Lower lobe of right lung (tissue), 2 donors: ENCODE measurements at places on chromosomes 4 and X. TPM values are rescaled to one million over a fixed set of nuclear protein-coding genes. Genes with fewer than 3 reads are reported as not detected.

BEX5 gene
- 4.4 TPM for total RNA-seq

DNA sequence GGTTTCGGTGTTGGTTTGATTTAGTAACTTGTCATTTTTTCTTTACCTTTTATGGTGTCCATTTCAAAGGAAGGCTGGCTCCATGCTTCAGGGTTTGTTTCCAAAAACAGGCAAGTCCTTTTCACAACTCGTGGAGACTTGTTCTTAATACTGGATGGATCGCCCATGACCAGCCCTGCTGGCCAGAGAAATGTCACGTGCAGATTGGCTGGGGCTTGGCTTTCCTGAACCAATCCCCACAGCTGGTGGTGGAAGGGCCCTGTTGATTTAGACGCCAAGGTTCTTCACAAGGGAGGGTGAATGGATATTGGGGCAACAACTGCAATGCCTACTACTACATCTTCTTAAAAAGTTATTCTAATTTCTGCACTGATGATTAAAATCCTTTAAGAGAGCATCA is 92.6 kb downstream of the SHROOM3 start:
- DNase-seq, result no peak
- H3K27me3 ChIP-seq, result no peaks in the 10 kb centered on the region
- no peak overlapping the region for H3K4me3 ChIP-seq
- H3K4me1 ChIP-seq, result peaks cover 7% of the 10 kb centered on the region

DNA sequence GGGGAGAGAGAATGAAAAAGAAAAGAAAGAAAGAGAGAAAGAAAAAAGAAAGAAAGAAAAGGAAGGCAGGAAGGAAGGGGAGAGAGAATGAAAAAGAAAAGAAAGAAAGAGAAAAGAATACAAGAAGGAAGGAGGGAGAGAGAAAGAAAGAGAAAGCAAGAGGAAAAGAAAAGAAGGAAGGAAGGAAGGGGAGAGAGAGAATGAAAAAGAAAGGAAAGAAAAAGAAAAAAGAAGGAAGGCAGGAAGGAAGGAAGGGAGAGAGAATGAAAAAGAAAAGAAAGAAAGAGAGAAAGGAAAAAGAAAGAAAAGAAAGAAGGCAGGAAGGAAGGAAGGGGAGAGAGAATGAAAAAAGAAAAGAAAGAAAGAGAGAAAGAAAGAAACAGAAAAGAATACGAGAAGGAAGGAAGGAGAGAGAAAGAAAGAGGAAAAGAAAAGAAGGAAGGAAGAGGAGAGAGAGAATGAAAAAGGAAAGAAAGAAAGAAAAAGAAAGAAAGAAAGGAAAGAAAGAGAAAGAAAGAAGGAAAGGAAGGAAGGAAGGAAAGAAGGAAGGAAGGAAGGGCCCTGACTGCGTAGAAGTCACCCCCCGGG is 15.1 kb upstream of the P2RY8 start:
- no peak overlapping the region for H3K27ac ChIP-seq
- no peaks in the 10 kb centered on the region for H3K36me3 ChIP-seq
- no peaks in the 10 kb centered on the region for H3K27me3 ChIP-seq
- H3K4me3 ChIP-seq, result no peak overlapping the region

DNA sequence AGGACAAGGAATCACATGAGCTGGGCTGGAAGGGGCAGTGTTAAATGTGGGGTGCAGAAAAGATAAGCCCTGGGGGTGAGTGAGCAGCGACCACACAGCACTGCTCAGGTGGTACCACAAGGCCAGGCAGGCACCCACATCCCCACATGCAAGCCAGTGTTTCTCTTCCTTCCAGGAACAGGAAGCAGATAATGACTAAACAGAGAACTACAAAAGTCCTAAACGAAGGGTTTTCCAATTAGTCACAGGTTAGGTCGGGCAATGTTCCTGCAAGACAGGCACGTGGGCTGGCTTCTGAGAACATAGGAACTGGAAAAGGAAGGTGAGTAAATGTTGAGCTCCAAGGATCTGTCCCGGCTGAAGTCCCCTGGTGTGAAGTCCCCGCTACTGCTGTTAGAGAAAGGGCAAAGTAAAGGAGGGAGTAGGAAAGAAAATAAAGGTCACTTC is 19.5 kb downstream of the RELL1 start:
- H3K4me3 ChIP-seq, result no peak overlapping the region
- peaks cover 61% of the 10 kb centered on the region for H3K4me1 ChIP-seq
- no peak for DNase-seq

GRCh38 chrX:39956803-39957394 is 140.9 kb downstream of the BCOR start:
- no peak overlapping the region for H3K4me3 ChIP-seq
- no peaks in the 10 kb centered on the region for H3K4me1 ChIP-seq
- no peaks in the 10 kb centered on the region for H3K36me3 ChIP-seq
- no peak overlapping the region for H3K27ac ChIP-seq
- no peak for DNase-seq
- H3K27me3 ChIP-seq, result no peaks in the 10 kb centered on the region

GRCh38 chr4:38422850-38423249 is 241.1 kb upstream of the KLF3 start:
- H3K4me3 ChIP-seq, result no peak overlapping the region
- no peaks in the 10 kb centered on the region for H3K36me3 ChIP-seq
- no peaks in the 10 kb centered on the region for H3K4me1 ChIP-seq
- H3K27ac ChIP-seq, result no peak overlapping the region
- H3K27me3 ChIP-seq, result no peaks in the 10 kb centered on the region

HSFX2 gene
- not detected for total RNA-seq
